ENCODE measurements at places on chromosomes 7 and 10. TPM values are rescaled to one million over a fixed set of nuclear protein-coding genes. Genes with fewer than 3 reads are reported as not detected.

Gene CALHM1
- 0.15 TPM for total RNA-seq

Gene MARVELD1
- total RNA-seq: 36.5 TPM

DNA sequence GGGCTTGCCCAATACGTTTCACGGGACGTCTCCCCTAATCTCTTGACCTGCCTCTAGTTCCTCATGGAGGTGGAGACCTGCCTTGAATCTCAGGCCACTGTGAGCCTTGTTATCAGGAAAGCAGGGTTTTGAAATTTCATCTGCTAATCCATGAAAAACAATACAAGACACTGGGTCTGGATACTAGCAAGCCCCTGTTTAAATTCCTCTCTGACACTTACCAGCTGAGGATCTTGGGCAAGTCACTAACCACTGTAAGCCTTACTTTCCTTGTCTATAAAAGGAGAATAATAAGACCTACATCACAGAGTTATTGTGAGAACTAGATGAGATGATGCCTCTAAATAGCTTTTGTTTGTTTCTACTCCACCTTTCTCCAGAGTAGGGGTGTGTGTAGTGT, 303.6 kb downstream of the FGFR2 start:
- no peak for DNase-seq
- H3K4me1 ChIP-seq: no peaks in the 10 kb centered on the region

- H3K27ac ChIP-seq: no peak overlapping the region
- no peak for DNase-seq
- no peak overlapping the region for H3K4me3 ChIP-seq
- H3K36me3 ChIP-seq: no peaks in the 10 kb centered on the region
These were observed 201.9 kb downstream of the BMPER start for GRCh38 chr7:34107276-34107675.

- no peaks in the 10 kb centered on the region for H3K36me3 ChIP-seq
- H3K27me3 ChIP-seq: no peaks in the 10 kb centered on the region
- no peak overlapping the region for H3K27ac ChIP-seq
- DNase-seq: no peak
These were observed 36.3 kb upstream of the PDK4 start for GRCh38 chr7:95632609-95633008.

- H3K4me3 ChIP-seq: no peak overlapping the region
- H3K27me3 ChIP-seq: no peaks in the 10 kb centered on the region
- no peaks in the 10 kb centered on the region for H3K4me1 ChIP-seq
- no peak for DNase-seq
- no peak overlapping the region for H3K27ac ChIP-seq
These were observed 34.9 kb upstream of the PRSS1 start for GRCh38 chr7:142714375-142714774.

- no peak for DNase-seq
- H3K27me3 ChIP-seq: no peaks in the 10 kb centered on the region
- H3K36me3 ChIP-seq: no peaks in the 10 kb centered on the region
These were observed 4.0 kb upstream of the SVOPL start for GRCh38 chr7:138705167-138705566.

GRCh38 chr7:39451901-39452300, 114.3 kb upstream of the YAE1 start:
- H3K27me3 ChIP-seq: peaks cover 8% of the 10 kb centered on the region
- H3K27ac ChIP-seq: no peak overlapping the region
- H3K4me3 ChIP-seq: no peak overlapping the region
- DNase-seq: no peak
- no peaks in the 10 kb centered on the region for H3K4me1 ChIP-seq

DNA sequence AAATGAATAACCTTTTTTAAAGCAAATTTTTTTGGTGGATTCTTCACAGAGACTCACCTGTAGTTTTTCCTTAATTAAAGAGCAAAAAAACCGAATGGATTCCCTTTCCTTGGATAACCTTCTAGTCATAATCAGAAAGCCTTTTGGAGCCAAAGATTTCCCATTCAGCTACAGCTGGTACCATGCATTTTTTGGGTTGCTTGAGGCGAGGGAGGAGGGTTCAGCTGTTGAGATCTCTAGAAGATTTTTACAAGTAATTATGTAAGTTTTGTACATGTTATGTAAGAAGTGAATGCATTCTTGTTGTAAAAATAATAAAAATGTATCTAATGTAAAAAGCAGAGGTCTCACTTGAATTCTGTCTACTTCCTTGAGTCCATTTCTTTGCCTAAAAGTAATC, 463.2 kb downstream of the SORCS3 start:
- no peak for DNase-seq
- no peaks in the 10 kb centered on the region for H3K4me1 ChIP-seq
- H3K4me3 ChIP-seq: no peak overlapping the region
- no peak overlapping the region for H3K27ac ChIP-seq
- no peaks in the 10 kb centered on the region for H3K36me3 ChIP-seq
- H3K27me3 ChIP-seq: no peaks in the 10 kb centered on the region

- no peak for DNase-seq
- H3K27me3 ChIP-seq: no peaks in the 10 kb centered on the region
- H3K4me3 ChIP-seq: no peak overlapping the region
- no peaks in the 10 kb centered on the region for H3K4me1 ChIP-seq
- H3K36me3 ChIP-seq: no peaks in the 10 kb centered on the region
- no peak overlapping the region for H3K27ac ChIP-seq
These were observed 21.6 kb downstream of the DNTT start for GRCh38 chr10:96325719-96326373.

- no peaks in the 10 kb centered on the region for H3K27me3 ChIP-seq
- no peak overlapping the region for H3K27ac ChIP-seq
- DNase-seq: no peak
- H3K36me3 ChIP-seq: no peaks in the 10 kb centered on the region
These were observed 30.4 kb upstream of the TARP start for GRCh38 chr7:38303866-38304265.

- no peak overlapping the region for H3K4me3 ChIP-seq
- H3K27me3 ChIP-seq: no peaks in the 10 kb centered on the region
- H3K4me1 ChIP-seq: no peaks in the 10 kb centered on the region
- no peaks in the 10 kb centered on the region for H3K36me3 ChIP-seq
- no peak overlapping the region for H3K27ac ChIP-seq
These were observed 146.4 kb downstream of the ZNF248 start for GRCh38 chr10:37710831-37711616.

- H3K36me3 ChIP-seq: no peaks in the 10 kb centered on the region
- no peak for DNase-seq
- H3K4me1 ChIP-seq: no peaks in the 10 kb centered on the region
- H3K4me3 ChIP-seq: no peak overlapping the region
These were observed 36.6 kb downstream of the MICALL2 start for GRCh38 chr7:1422512-1423263.

DNA sequence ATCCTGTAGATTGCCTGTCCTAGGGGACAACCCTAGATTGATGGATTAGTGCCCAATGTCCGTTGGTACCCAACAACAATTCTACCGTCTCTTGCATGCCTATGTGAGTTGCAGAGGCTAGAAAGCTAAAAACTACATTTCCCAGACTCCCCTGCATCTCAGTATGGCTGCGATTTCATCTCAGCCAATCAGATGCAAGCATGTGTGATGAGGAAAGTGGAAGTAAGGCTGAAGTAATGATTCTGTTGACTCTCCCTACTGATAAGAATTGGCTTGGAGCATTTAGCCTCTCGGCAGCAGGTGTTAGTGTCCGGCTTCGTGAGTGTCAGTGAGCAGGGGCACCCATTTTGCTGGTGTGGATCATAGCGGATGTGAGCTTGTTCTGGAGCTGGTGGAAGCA, 171.9 kb downstream of the FGFR2 start:
- H3K27ac ChIP-seq: no peak overlapping the region
- no peak for DNase-seq
- no peak overlapping the region for H3K4me3 ChIP-seq

DNA sequence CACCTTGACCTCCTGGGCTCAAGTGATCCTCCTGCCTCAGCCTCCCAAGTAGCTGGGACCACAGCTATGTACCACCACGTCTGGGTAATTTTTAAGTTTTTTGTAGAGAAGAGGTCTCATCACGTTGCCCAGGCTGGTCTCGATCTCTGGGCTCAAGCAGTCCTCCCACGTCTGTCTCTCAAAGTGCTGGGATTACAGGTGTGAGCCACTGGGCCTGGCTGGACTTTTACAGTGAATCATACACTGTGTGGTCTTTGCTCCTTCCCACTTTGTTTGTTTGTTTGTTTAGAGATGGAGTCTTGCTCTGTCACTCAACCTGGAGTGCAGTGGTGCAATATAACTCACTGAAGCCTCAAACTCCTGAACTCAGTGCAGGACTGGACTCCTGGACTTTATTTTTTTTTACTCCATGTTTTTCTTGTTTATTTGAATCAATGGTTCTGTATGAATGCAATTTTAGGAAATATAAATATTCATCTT, 12.5 kb downstream of the PPIA start:
- H3K4me3 ChIP-seq: no peak overlapping the region
- DNase-seq: no peak
- no peaks in the 10 kb centered on the region for H3K4me1 ChIP-seq
- peaks cover 12% of the 10 kb centered on the region for H3K36me3 ChIP-seq
- H3K27ac ChIP-seq: no peak overlapping the region
- H3K27me3 ChIP-seq: no peaks in the 10 kb centered on the region
